NCI-H2029 treated with DMSO at 0.1 percent for 48 hours (cell line): ENCODE measurements at places on chromosomes 4 and X.
A peak's percentile ranks its signal among the peaks of the same experiment; 100 is the strongest.

GRCh38 chr4:146359771-146360170 is 145.4 kb downstream of the REELD1 start:
- no peak for DNase-seq

- no peak for DNase-seq
Measured at GRCh38 chrX:46755671-46756070, 3.2 kb downstream of the SLC9A7 start.

DNA sequence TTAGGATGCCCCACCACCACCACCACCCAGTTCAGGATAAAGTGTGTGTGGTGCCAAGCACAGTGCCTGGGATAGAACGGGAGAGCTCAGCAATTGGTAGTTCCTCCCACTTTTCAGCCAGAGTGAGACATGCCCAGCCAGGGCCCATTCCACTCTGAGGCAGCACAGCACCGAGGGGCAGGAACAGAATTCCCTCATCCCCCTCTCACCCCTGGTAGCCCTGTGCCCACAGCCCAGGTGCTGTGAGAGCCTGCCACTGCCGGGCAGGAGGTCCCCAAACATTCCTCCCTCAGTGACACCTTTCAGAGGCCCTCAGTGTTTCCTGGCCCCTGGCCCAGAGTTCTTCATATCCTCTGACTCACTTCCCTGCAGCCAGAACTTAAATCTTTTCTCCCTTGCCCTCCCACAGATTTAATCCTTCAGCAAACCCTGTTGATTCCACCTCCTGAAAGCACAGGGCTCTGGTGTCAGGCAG is 8.1 kb downstream of the RIPPLY1 start:
- DNase-seq = no peak

DNA sequence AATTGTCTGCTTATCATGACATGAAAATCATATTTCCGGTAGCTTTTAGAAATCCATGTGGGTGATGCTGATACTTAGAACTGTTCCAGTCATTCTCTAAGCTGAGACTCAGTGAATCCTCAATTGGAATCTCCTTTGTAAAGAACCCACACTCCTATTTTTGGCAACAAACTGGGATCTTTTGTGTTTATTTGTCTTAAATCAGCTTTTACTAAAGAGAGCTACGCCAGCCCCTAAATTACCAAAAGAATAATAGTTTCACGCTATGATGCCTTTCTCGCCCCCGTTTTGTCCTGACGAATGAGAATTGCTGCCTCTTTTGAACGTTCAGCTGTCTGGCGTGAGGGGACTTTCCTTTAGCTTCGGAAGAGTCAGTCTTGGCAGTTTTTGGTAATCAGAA is 195.9 kb downstream of the SHOX start:
- DNase-seq = no peak

DNA sequence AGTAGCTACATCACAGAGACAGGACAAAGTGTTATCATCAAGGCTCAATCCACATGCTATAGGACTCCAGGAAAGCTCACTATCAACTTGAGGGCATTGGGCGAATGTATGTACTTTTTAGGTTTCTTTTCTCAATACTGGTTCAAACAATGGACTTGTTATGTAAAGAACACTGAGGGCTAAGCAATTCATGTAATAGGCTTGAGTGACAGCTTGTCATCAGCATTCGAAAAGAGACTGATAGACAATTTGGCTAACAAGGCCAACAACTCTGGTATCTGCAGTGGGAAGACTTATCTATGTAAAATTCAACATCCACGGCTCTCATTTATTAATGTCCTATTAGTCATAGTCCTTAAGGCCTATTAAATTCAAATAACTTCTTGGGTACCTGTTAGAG is 141.1 kb downstream of the NPNT start:
- no peak for DNase-seq

- no peak for DNase-seq
Measured at GRCh38 chr4:162485486-162485885, 321.7 kb upstream of the FSTL5 start.

DNA sequence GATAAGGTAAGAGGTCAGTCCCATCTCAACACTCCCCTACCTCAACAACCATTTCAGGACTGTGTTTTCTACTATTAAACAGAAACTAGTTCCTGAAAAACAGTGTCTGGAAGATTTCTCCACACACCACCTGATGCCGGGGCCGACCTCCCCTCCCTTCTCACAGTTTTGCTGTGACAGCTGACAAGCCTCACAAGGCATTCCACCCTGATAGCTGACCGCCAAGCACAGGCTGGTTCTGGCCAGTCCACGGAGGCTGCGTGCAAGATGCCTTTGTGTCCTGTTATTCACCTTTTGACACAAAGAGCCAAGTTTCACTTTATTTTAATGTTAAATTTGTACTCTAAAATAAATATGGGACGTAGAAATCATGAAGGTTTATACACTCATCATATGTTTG is 758.6 kb downstream of the PDHA2 start:
- peak; percentile 62 for DNase-seq

DNA sequence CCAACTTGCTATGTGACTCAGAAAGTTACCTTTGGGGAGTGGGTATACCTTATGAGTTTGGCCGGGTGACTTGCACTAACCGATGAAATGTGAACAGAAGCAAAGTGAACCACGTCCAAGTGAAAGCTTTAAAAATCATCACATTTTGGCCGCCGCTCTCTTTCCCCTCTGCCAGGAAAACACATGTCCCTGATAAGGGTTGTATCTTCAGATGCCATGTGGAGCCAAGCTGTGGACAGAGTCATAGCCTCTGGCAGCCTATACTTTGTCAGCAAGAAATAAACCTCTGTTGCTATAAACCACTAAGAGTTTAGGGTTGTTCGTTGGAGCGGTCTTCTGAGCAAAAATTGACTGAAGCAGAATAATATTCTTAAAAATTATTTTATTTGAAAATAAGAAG is 92.3 kb downstream of the PRDM5 start:
- DNase-seq = no peak

GRCh38 chr4:74934016-74934831 is 1.3 kb downstream of the PARM1 start:
- DNase-seq = peak; percentile 42

- no peak for DNase-seq
Measured at GRCh38 chr4:52192721-52193135, 141.6 kb downstream of the SPATA18 start.

- DNase-seq = no peak
Measured at GRCh38 chrX:130376077-130376476, 9.4 kb downstream of the GPR119 start.

DNA sequence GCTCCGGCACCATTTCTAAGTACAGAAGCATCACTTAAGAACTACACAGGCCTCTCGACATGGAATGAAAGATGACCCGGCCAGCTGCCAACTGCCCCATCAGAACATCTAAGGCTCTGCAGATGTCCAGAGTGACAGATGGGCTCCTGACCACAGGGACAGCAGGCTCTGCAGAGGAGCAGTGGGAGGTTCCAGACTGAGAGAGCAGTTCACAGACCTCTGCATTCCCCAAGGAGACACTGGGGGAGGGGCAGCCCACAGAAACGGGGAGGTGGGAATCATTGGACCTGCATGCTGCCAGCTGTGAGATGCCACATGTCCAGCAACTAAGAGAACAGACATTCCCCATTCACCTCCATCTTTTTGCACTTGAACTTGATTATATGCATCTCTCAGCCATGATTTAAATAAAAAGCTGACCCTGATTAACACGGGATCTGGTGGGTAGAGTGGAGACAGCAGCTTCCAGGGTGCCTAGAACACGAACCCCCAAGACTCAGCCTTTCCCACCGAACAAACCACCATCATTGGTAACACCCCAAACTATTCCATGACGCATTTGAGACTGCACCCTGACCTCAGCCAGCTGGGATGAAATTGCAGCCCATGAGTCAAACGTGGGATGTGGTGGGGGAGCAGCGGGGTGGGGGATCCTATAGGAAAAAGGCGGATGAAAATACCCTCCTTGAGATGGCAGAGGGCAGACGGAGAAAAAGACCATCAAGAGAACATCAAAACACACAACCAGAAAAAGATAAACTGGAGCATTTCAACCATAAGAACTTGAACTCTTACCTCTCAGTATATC is 47.2 kb downstream of the AFAP1 start:
- DNase-seq = no peak

DNA sequence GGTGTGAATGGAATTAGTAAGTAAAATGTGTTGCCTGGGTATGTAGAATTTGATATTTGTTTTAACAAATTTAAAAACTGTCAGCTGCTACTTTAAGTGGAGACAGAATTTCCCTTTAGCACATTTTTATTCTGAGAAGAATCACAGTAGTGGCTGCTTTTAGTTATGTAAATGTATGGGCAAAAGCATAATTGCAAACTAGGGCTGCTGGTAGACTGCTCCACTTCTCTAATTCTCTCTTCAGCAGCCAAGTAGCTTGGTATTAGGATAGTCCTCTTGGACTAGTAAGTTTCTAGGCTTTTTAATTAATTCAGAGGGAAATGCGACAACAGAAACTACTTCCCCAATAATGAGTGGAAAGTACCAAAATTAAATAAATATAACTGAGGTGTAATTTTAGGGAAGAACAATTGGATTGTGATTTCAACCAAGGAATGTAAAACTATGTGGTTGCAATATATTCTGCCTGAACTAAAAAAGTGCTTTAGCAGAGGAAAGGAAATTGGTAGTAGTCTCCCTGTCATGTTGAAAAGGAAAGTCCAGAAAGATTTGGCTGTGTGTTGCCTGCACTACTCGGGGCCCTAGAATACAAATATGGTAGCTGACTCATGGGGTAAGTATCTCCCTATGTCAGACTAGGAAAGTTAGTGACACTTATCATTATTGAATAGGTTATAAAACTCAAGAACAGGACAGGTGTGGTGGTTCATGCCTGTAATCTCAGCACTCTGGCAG is 9.2 kb upstream of the EIF4E start:
- no peak for DNase-seq

DNA sequence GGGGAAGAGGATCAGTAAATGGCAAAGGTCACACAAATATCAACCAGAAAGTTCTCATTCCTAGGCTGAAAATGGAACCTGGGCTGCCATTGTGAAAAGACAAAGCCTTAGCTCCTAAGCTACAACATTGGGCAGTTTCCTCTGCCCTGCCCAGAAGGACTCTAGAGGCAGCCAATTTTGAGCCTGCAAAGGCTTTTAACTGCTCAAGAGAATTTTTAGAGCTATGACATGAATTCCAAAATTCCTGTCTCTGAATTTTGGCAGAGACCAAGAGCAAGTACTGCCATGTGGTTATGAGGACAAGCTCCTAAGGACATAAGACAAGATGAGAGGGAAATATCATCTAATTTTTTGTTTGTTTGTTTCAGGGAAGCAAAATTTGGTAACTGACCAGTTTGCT is 29.6 kb upstream of the IGFBP7 start:
- DNase-seq = no peak

DNA sequence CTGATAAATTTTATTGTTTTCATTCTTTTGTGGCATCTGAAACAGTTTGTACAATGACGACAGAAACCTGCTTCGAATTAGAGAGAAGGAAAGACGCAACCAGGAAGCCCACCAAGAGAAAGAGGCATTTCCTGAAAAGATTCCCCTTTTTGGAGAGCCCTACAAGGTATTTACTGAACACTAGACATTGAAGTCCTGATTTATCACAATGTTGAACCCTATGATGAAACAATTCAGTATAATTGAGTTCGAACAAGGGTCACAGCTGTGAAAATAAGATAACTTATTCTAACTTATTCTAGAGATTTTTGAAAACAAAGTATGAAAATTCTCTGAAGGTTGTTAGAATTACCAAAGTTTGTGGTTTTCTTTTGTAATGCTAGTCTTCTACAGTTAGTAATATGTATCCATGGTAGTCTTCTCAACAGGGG is 111.3 kb downstream of the AFF1 start:
- DNase-seq = no peak

- DNase-seq = no peak
Measured at GRCh38 chr4:45410701-45411210, 684.4 kb upstream of the GNPDA2 start.

DNA sequence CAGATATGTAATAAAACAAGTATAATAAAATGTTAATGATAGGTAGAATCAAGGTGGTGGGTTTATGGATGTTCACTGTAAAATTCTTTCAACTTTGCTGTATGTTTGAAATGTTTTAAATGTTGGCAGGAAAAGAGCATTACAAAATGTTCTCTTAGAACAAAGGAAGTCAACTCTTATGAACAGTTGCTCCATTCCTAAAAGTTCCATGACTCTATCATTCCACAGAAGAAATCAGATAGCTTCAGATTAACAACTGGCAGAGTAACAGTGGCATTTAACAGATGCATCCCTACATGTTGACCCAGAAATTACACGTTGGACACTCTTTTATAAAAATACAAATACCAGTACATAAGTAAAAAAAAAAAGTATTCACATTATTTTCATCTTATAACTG is 2023.7 kb downstream of the ARAP2 start:
- DNase-seq = no peak

GRCh38 chr4:78207951-78208350 is 150.8 kb downstream of the FRAS1 start:
- no peak for DNase-seq

- DNase-seq = no peak
Measured at GRCh38 chrX:41097326-41097725, 12.1 kb downstream of the USP9X start.

DNA sequence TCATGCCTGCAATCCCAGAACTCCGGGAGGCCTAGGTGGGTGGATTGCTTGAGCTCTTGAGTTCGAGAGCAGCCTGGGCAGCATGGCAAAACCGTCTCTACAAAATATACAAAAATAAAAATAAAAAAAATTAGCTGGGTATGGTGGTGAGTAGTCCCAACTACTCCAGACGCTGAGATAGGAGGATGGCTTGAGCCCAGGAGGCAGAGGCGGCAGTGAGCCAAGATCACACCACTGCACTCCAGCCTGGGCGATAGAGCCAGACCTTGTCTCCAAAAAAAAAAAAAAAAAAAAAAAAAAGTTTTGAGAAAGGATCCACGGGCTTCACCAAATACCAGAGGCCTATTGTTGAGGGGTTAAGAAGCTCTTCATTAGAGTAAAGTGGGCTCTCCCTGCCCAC is 8.0 kb downstream of the SUPT20HL2 start:
- no peak for DNase-seq

- no peak for DNase-seq
Measured at GRCh38 chrX:15410430-15410829, 26.2 kb upstream of the VEGFD start.

DNA sequence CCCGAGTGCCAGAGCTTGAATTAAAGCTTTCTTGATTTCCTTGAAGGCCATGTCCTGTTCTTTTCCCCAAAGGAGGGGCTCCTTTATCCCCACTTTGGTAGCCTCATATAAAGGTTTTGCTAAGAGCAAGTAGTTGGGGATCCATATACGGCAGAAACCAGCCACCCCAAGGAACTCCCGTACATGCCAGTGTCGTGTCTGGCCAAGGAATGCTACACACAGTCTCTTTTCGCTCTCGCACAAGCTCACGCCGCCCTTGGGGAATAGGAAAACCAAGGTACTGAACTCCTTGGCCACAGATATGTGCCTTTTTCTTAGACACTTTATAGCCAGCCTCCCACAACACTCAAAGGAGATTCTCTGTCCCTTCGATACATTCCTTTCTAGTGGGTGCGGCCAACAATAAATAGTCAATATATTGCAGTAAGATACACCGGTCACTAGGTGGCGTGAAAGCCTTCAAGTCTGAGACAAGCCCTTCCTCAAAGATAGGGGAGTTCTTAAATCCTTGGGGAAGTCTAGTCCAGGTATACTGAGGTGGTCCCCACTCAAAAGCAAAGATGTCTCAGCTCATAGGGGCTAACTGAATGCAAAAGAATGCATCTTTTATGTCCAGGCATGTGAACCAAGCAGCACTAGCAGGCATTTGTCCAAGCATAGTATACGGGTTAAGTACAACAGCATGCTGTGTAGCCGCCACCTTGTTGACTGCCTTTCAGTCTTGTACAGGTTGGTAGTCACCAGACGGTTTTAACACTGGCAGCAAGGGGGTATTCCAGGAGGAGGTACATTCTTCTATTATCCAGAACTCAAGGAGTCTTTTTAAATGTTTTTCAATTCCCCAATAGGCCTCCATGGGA is 57.8 kb upstream of the XAGE1B start:
- peak; percentile 3 for DNase-seq
